Activated T-helper 2 cell treated with anti-CD3 and anti-CD28 coated beads, Interferon-gamma antibody, Interleukin-2, Interleukin-4, amounts not matched to agents 10 μg/mL and 5 μg/mL and 100 μg/mL, durations not matched to agents 14 hours and 24 hours and 36 hours (primary cell): ENCODE measurements at places on chromosomes 3 and 15. TPM values are rescaled to one million over a fixed set of nuclear protein-coding genes. Genes with fewer than 3 reads are reported as not detected.

The NRG4 gene
- total RNA-seq, result not detected in 2 replicates

The CEP19 gene
- 3.7 and 4.5 TPM in 2 replicates for total RNA-seq

DNA sequence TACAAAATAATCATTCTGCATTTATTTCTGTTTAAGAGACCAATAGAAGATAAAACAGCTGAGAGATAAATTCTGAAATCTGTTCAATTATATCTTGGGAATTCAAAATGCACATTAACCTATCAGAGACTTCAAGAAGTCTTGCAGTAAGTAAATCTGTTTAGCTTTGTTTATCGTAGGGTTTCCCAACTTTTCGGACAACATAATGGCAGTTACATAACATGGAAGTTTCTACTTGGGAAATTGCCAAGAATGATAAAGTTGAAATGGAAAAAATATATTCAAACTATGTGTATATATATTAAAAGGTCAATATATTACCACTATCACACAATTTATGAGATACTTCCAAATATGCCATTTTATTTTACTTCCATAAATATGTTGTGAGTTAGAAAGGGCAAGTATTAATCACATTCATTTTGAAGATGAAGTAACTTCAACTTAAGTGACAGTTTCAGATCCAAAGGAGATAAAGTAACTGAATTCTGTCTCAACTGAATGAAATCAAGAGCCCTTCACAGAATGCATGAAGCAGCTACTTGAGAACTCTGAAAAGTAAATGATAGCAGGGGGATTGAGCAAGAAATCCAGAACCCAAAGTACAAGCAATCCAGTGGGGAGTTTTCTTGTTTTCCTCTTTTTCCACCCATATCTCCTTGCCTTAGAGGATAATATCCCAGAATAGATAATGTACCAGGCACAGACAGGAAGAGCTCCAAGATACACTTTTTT lies 108.8 kb downstream of the PLOD2 start:
- H3K4me1 ChIP-seq, result no peaks in the 10 kb centered on the region
- H3K4me3 ChIP-seq, result no peak overlapping the region
- H3K36me3 ChIP-seq, result no peaks in the 10 kb centered on the region
- no peak overlapping the region for H3K27ac ChIP-seq

DNA sequence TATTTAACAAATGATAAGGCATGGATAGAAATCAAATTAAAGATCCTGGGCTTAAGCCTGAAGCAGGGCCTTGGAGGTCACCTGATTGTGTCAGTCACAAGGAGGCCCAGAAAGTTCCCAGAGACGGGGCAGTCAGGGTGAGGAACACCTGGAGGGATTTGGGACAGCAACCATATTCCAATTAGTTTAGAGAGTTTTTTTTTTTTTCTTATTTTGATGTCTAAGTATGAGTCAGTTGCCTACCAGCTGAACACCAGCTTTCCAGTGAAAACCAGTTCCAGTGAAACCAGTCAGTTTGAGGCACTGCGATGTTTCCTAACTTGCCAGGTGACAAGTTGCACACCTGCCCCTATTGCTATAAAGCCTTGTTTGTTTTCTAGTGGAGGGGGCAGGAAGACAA lies 350.7 kb upstream of the AZI2 start:
- DNase-seq, result no peak
- H3K27me3 ChIP-seq, result no peaks in the 10 kb centered on the region
- H3K27ac ChIP-seq, result no peak overlapping the region
- H3K4me3 ChIP-seq, result no peak overlapping the region

DNA sequence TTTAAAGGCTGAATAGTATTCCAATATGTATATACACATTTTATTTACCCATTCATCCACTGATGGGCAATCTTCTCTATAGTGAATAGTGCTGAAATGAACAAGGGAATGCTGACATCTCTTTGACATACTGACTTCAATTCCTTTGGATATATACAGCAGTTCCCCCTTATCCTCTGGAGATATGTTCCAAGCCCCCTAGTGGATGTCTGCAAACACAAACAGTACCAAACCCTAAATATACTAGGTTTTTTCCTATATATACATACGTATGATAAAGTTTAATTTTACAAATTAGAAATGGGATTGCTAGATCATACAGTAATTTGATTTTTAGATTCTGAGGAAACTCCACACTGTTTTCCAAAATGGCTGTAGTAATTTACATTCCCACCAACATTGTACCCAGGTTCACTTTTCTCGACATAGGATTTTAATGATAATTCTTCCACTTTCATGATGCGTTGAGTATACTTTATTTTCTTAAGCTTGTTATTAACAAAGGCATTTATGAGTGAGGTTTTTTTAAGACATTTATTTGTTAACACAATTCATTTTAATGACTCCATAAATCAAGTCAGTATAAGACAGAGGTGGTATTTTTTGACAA lies 38.2 kb downstream of the VPS13C start:
- DNase-seq, result no peak
- H3K27me3 ChIP-seq, result no peaks in the 10 kb centered on the region
- H3K4me1 ChIP-seq, result peaks cover 2% of the 10 kb centered on the region
- no peak overlapping the region for H3K27ac ChIP-seq
- no peak overlapping the region for H3K4me3 ChIP-seq

The PLOD2 gene
- total RNA-seq, result 1.1 and 2.2 TPM in 2 replicates

The FRMD5 gene
- 0.07 and 0.09 TPM in 2 replicates for total RNA-seq

The CGNL1 gene
- not detected in 2 replicates for total RNA-seq

The LRRIQ4 gene
- 0.16 TPM in 2 replicates for total RNA-seq

The PPP1R14D gene
- not detected in 2 replicates for total RNA-seq
